ENCODE measurements at places on chromosomes 2 and 18.

DNA sequence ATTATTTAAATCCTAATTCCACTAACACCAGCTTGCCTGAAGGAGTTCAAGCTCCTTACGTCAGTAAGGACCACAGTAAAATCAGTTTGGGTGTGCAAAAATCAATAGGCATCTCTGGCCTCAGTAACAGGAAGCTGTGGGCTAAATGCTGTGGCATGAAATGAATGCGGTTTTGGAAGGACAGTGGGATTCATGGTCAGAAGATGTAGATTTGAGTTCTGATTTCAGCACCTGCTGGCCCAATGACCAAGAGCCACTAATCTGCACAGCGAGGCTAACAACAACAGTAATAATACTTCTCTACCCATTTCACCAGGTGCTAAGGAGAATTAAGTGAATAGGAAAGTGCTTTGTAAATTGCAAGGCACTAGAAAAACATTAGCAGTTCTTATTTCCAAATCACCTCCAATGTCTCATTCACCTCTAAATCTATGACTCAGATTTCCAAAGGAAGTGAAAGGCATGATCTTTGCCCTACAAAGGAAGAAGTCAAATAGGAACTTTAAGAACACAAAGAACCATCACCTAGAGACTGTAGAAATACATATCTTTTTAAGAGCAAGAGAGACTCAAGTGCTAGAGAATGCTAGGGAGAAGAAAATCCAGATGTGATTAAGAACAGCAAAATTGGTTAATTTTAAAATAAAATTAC lies 172.6 kb downstream of the ANKRD44 start:
- no peak for DNase-seq

- DNase-seq: no peak
These were observed 52.9 kb downstream of the TMEM163 start for GRCh38 chr2:134665727-134666506.

- no peak for DNase-seq
These were observed 266.2 kb upstream of the REV1 start for GRCh38 chr2:99756059-99756458.

DNA sequence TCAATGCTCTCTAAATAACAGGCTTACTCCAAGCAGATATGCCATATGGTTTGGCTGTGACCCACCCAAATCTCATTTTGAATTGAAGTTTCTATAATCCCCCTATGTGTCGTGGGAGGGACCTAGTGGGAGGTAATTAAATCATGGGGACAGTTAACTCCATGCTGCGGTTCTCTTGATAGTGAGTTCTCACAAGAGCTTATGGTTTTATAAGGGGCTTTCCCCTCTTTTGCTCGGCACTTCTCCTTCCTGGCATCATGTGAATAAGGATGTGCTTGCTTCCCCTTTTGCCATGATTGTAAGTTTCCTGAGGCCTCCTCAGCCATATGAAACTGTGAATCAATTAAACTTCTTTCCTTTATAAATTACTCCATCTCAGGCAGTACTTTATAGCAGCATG lies 302.7 kb upstream of the ZC3H15 start:
- no peak for DNase-seq

- DNase-seq: no peak
These were observed 66.0 kb downstream of the STEAP3 start for GRCh38 chr2:119289642-119290041.

DNA sequence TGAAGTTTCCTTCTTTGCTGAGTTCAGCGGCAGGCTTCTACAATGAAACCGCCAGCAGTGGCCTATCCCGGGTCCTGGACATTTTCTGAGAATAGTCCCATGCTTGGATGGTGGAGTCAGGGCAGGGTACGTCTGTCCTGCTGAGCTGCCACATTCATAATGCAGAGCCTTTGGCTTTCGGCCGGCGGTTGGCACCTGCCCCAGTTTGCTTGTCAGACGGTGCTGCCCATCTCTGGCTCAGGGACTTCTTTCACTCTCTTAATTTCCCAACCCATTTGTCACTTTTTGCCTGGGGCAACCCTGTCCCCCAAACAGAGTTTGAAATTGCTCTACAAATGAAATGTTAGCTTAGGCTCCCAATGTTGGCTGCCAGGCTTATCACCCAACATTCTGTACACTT lies 57.2 kb downstream of the SOX11 start:
- no peak for DNase-seq

GRCh38 chr2:159204381-159205144 lies 81.9 kb downstream of the WDSUB1 start:
- no peak for DNase-seq

DNA sequence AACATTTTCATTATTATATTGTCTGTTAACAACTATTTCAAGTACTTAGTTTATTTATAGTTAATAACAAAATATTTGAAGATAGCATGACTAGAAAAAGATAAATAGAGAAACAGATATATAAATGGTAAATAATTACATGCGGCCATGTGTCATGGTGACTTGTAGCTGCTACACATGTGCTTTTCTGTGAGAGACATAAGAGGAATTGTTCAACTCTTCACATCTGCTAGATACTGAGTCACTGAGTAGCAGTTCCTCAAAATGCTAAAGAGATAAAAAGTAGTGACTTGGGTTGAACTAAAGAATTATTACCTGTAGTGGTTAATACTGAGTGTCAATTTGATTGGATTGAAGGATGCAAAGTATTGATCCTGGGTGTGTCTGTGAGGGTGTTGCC lies 37.5 kb upstream of the SCN9A start:
- no peak for DNase-seq

- no peak for DNase-seq
These were observed 168.4 kb upstream of the PKDCC start for GRCh38 chr2:41879235-41879916.

- DNase-seq: no peak
These were observed 108.9 kb upstream of the DAPL1 start for GRCh38 chr2:158686210-158686691.

DNA sequence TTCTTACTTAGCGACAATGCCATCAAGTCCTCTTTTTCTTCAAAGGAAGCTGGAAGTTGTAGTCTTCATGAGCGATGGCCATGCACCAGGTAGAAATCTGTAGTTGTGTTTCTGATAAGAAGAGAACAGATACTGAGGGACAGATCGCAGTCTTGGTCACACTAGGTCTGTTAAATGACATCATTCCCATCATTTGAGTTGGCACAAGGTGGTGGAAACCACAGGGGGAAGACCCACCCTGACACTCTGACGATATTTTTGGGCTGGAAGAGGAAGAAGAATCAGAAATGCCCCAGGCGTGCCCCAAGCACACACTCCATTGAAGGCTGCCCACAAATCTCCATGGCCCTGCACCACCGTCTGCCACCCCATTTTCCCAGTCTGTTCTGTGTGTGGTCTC lies 89.0 kb upstream of the BOD1L2 start:
- no peak for DNase-seq

GRCh38 chr2:213752575-213752974 lies 468.3 kb downstream of the SPAG16 start:
- DNase-seq: no peak

DNA sequence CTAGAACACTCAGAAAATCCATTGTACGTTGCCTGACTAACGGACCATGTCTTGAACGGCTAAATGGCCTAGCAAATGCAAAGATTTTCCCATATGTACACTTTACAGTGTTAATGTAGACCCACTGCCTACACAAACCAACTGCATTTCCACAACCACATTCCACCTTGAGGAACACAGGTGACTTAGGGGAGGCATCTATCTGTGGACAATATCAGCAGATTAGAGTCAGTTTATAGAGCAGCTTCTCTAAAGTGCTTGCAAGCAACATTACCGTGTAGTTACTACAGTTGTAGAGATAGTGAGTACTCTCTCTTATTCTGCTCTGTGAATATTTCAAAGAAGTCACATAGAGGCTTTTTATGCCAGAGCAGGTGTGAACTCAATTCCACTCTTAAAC lies 139.6 kb downstream of the TCF4 start:
- no peak for DNase-seq

GRCh38 chr2:6526093-6526824 lies 339.4 kb downstream of the CMPK2 start:
- no peak for DNase-seq

GRCh38 chr2:196987649-196988364 lies 61.3 kb upstream of the PGAP1 start:
- peak; percentile 42 for DNase-seq

Data from stimulated activated CD8-positive, alpha-beta memory T cell treated with anti-CD3 and anti-CD28 coated beads, Interleukin-15, amount 100 ng/mL, for 48 hours (primary cell).